ENCODE measurements at places on chromosomes 7 and 10.

- no peak for DNase-seq
These were observed 322.8 kb upstream of the GRM3 start for GRCh38 chr7:86320889-86321288.

GRCh38 chr10:99827936-99828335 is 45.5 kb downstream of the ABCC2 start:
- no peak for DNase-seq

- no peak for DNase-seq
These were observed 546.8 kb downstream of the PHTF2 start for GRCh38 chr7:78345293-78345911.

- DNase-seq: no peak
These were observed at the start of gene UPP1 for GRCh38 chr7:48089046-48090003. TSS of gene UPP1 (plus strand) at chr7:48089265. CDS start at chr7:48094784, 5,519 bp downstream.
